ENCODE measurements at places on chromosomes 1 and 21.

DNA sequence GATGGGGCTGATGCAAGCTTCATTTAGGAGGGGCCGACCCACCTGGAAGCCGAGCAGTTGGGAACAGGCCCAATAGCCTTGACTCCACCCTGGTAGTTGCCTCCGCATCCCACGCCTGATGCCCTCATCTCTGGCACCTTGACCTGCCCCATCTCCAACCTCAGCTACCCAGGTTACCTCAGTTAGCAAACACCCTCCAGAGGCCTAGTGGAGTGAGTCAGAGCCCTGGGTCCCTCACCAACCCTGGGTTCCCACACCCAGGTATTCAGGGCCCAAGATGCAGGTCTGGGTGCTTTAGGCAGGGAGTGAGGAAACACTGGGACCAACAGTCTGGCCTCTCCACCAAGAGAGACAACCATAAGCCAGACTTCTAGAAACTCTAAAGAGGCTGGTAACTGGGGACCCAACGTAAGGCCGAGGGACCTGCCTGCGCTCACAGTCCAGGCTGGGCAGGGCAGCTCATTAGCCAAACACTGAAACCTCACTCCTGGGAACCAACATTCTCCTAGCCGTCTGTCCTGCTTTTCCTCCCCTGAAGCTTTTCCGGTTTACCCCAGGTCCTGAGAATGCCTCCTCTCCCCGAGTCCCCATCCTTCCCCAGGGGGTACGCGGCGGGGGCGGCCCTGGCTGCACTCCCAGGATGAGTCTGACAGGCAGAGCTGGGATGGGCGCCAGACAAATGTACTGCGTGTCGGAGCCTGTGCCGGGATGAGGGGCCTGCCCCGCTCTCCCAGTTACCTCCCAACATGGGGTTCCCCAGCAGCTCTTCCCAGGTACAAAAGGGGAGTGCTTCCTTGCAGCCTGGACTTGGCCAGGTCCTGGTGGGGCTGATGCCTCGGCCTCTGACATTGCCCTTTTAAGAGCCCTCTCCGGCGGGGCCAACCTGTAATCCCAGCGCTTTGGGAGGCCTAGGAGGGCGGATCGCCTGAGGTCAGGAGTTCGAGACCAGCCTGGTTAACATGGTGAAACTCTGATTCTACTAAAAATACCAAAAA lies 8.9 kb upstream of the CELSR2 start:
- ATAC-seq: peak; percentile 40

DNA sequence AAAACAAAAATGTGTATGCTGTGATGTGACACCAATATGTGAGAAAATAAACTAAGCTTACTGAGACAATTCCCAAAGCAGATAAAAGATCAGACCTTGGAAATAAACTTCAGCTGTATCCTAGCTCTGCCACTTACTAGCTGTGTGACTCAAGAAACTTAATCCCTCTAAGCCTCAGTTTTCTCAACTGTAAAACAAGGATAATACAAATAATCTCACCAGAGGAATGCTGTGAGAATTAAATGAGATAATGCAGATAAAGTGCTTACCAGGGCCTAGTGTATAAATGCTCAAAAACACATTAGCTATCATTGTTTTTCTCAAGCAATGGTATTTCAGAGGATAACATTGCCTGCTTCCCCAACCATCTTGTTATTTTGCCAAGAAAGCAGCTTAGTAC lies 2.1 kb downstream of the HEATR1 start:
- ATAC-seq: no peak

GRCh38 chr1:1156140-1157032 lies 17.3 kb upstream of the TTLL10 start:
- no peak for ATAC-seq

DNA sequence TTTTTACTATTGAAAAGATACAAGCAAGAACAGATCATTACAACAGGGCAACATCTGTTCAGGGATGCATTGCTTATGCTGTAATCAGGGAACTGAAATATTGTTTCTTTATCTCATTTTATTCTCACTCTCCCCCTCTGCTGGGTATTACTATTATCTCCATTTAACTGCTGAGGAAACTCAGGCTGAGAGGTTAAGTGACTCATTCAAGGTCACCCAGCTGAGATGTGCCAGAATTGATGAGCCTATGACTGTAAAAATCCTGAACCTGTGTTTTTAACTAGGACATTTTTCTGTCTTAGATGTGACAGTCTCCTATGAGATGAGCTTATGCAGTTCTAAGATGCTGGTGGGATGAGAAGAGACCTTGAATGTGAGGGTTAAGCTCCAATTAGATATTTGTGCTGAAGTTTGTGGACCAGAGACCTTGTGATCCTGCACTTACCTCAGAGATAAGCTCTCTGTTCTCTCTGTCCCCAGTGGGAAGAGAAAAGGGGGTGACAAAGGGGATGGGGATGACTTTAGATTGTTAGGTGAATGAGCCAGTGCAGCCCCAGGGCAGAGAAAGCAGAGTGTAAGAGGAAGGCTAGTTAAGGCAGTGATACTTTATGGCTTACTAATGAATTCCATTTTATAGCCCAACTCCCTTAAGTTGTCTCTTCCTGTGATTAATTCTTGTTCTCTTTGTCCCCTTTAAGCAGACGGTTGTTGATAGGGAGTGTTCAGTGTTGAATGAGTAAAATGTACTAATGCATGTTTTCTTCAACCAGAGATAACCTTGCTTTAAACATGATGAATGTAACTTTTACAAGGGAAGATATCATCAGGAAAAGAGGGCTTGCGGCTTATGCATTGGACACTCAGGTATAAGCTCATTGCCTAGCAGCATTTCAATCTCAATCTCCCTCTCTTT lies 111.4 kb downstream of the HLX start:
- ATAC-seq: peak; percentile 31

- ATAC-seq: no peak
These were observed 55.4 kb downstream of the EPRS1 start for GRCh38 chr1:219990782-219991510.

- ATAC-seq: no peak
These were observed 126.7 kb downstream of the CDC42BPA start for GRCh38 chr1:227191607-227192006.

- no peak for ATAC-seq
These were observed 183.4 kb downstream of the FGGY start for GRCh38 chr1:59480188-59480888.
